ENCODE measurements at places on chromosomes 2 and 18. TPM values are rescaled to one million over a fixed set of nuclear protein-coding genes. Genes with fewer than 3 reads are reported as not detected.

Gene MPHOSPH10
- total RNA-seq: 32.3 TPM

Gene SPATA3
- total RNA-seq: not detected

Gene STARD6
- not detected for total RNA-seq

Gene LIMS2
- total RNA-seq: 14.6 TPM

Gene ETAA1
- 12.8 TPM for total RNA-seq

Gene SMYD1
- total RNA-seq: not detected

Gene B3GNT7
- not detected for total RNA-seq

Gene NMS
- not detected for total RNA-seq

Gene CDH20
- not detected for total RNA-seq

Gene CPO
- not detected for total RNA-seq

Gene HTR2B
- not detected for total RNA-seq

Gene OR6B2
- total RNA-seq: not detected

Gene NDUFS1
- 81.1 TPM for total RNA-seq

Gene HAAO
- 0.52 TPM for total RNA-seq

Gene CCDC74B
- 4.1 TPM for total RNA-seq

Gene RESP18
- not detected for total RNA-seq
